ENCODE measurements at places on chromosomes 16 and 17. TPM values are rescaled to one million over a fixed set of nuclear protein-coding genes. Genes with fewer than 3 reads are reported as not detected.

GRCh38 chr16:15729152-15729551 is 79.1 kb downstream of the NDE1 start:
- no peak for DNase-seq

The IKZF3 gene
- 0.23 TPM for polyA plus RNA-seq

- no peak for DNase-seq
Observed at GRCh38 chr17:70989280-70989679, 819.9 kb downstream of the KCNJ2 start.

- no peak for DNase-seq
Observed at GRCh38 chr17:43644081-43644480, 17.6 kb downstream of the MEOX1 start.

The RAB40B gene
- polyA plus RNA-seq: 7.1 TPM

DNA sequence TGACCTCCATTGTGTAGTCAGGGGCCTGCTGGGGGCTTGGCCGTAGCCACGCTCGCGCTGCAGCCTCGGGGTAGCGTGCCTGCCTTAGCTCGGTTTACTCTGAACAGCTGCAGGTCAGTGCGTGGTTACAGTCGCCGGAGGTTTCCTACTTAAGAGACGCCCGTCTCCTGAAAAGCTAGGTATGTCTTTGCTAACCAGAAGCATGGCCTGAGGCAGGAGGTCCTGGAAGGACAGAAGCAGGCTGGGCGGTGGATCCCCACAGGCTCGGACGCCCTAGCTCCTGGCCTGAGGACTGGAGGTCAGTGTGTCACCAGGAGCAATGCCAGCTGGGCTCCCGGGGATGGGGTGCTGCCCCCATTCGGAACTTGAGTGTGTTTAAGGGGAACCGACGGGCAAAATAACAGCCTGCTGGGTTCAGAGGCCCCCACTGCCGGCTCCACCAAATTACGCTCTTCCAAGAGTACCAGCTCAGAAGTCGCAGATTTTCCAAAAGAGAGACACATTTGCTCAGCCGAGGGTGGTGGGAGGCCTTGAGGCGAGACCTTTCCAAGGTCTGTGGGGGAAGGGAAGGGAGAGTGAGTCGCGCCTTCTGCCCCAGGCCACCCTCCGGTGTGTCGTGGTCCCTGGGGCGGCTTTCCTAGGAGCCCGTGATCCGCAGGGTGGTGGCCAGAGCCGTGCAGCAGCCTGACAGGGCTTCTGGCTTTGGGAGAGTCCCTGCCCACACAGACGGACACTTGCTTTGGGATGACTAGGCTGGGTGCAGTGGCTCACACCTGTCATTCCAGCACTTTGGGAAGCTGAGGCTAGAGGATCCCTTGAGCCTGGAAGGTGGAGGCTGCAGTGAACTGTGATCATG is 3.9 kb upstream of the GNG13 start:
- DNase-seq: no peak

- DNase-seq: no peak
Observed at GRCh38 chr16:25279491-25279890, 21.8 kb upstream of the ZKSCAN2 start.

GRCh38 chr17:73166731-73167581 is 2.1 kb downstream of the SSTR2 start:
- no peak for DNase-seq

DNA sequence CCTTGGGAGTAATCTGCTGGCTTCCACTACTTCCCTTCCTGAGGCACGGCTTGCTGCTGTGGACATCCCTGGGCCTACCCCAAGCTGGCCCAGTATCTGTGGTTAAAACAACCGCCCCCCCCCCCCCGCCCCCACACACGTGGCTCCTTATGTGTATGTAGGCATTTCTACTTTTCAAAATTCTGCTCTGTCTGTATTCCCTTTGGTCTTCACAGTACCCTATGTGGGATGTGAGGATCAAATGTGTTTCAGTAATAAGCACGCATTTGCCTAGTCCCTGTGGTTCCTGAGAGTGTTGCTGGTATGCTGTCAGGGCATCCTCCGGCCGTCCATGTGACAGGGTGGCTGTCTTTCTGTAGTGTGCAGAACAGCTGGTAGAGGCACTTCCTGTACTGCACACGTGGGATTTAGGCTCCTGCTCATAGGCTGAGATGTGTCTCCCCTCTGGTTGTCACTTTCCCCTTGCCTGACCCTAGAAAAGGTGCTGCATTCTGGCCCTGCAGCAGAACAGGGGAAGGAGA is 2.2 kb downstream of the NT5M start:
- DNase-seq: no peak

DNA sequence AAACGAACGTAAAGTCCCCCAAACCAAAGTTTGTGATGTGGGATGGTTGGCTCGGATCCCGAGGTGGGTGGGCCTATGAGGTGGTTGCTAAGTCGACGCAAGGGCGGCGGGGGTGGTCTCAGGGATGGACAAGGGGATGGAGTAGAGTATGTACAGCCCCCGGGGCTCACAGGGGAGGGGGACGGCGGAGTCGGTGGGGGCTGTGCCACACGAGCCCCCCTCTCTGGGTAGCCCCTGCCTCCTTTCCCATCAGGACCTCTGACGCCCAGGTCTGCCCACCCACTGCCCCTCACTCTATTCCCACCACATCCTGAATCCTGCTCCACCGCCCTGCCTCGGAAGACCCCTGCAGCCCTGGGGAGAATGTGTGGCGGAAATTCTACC is 15.2 kb downstream of the IL34 start:
- no peak for DNase-seq

DNA sequence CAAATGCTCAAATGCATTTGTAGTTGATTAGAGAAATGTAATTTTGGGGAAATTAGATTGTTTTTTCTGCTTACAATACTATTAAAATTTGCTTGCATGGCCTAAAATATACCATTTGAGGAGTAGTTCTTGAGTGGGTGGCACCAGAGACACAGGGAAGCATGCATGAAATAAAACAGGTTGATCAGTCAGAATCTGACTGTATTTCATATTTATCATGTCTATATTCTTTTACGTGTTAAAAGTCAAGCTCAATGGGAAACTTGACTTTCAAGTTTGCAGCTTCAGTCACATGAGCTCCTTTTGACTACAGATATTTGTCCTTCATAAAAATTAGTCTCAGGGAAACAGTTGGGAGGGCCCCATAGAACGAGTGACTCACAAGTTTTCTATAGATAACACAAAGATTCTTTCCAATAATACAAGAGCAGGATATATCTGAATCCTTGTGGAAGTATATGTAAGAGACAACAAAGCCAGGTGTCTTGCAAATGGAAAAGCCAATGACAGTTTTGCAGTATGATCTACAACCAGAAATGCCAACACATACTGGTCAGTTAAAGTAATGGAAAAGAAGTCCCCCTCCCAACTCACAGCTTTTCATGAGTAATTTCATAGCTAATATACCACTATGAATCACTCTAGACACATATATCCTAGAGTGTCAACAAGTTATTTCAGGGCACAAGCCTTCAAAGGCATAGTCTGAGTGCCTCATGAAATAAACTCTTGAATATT is 42.2 kb upstream of the CORO6 start:
- no peak for DNase-seq

DNA sequence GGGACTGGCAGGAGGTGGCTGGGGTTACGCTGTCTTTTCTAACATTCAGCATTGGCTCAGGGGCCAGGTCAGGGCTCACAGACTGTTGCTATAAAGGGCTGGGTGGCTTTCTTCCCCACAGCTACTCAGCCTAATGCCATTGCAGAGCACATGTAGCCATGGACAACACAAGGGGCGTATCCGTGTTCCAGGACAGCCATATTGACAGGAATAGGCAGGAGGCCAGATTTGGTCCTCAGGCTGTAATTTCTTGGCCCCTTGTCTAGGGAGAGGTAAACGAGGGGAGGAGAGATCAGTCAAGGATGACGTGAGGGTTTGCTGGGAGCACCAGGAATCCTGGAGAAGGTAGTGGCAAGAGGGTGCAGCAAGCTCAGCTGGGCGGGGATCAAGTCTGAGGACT is 21.2 kb upstream of the MYO15B start:
- no peak for DNase-seq

GRCh38 chr17:37786481-37786880 is 41.6 kb upstream of the HNF1B start:
- DNase-seq: no peak

GRCh38 chr17:17623904-17624303 is 32.4 kb upstream of the PEMT start:
- no peak for DNase-seq

DNA sequence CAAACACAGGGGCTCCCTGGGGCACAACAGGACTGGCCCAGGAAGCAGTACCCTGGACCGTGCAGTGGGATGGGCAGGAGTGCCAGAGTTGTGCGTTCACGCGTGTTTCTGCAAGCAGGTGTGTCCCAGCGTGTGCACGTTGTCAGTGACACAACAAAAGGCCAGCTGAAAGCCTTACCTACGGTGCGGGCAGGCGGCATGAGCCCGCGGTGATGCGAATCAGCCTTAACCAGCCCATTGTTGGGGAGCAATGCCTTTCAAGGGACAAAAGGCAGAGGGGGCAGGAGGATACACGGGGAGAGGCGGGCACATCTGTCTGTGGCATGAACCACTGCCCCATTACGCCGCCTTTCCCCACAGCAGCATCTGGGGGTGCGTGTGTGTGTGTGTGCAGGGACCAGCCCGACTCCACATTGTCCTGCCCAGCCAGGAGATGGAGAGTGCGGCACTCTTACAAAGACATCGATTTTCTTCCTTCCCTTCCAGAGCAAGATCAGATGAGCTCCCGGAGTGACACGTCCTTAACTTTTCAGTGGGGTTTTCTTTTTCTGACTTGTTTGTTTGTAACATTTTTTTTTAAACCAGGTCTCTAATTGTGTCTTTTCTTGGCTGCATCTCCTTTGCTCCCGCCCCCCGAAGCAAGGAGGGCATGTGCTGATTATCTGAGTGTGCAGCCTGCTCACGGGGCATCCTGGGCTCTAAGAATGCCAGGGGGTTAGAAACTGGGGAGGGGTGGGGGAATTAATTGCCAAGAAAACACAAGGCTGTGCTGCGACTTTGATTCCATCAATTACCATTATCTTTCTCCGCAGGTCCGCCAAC is 158.1 kb downstream of the ZNF423 start:
- DNase-seq: no peak

Data from H1 (cell line).